ENCODE measurements at places on chromosomes 4 and X.

GRCh38 chr4:157220371-157220881, at the start of gene GRIA2:
TSS of gene GRIA2 (plus strand) at chr4:157220728. CDS start at chr4:157221043, 315 bp downstream.
- no peak for DNase-seq

DNA sequence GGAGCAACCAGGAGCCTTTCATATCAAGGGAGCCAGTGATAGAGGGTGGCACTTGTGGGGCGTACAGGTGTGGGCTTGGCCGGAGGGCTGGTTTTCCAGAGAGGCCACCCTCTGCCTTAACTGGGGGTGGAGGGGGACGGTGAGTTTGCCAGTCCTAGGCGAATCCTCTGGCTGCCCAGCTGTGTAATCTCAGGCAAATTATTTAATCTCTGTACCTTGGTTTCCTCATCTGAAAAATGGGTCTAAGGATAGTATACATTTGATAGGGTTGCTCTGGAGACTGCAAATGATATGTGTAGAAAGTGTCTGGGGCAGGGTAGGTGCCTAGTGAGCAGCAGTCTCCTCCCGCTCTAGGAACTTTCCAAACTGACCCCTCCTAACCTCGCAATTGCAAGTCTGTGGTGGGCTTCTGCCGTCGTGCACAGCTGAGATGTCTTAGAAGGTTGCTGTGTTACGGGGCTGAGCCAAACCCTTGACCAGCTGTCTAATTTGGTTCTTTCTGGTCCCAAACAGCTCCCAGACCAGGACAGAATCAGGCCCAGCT, 3.8 kb upstream of the CXCR3 start:
- no peak for DNase-seq

GRCh38 chr4:182593864-182594263, 323.3 kb downstream of the DCTD start:
- peak; percentile 87 for DNase-seq

- DNase-seq, result no peak
These were observed 374.2 kb downstream of the SH2D1A start for GRCh38 chrX:124720532-124720931.

GRCh38 chr4:4857809-4858508, 1.5 kb upstream of the MSX1 start:
- no peak for DNase-seq

- DNase-seq, result no peak
These were observed 236.7 kb upstream of the MAB21L2 start for GRCh38 chr4:150345207-150345744.

GRCh38 chrX:31266203-31267076, 194.6 kb upstream of the FTHL17 start:
- no peak for DNase-seq

DNA sequence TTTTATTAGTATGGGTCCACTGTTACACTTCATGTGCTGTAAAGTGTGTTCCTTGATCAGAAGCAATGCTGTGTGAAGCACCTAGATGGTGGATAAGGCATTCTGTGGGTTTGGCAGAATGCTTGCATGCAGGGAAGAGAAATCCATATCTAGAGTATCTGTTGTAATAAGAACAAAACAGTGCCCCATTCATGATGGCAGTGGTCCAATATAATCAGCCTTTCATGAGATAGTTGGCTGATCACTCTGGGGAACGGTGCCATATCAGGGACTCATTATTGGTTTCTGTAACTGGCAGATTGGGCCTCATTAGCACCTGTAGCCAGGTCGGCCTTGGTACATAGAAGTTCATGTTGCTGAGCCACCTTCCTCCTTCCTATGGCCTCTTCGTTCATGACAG, 28.7 kb downstream of the STIM2 start:
- DNase-seq, result no peak

DNA sequence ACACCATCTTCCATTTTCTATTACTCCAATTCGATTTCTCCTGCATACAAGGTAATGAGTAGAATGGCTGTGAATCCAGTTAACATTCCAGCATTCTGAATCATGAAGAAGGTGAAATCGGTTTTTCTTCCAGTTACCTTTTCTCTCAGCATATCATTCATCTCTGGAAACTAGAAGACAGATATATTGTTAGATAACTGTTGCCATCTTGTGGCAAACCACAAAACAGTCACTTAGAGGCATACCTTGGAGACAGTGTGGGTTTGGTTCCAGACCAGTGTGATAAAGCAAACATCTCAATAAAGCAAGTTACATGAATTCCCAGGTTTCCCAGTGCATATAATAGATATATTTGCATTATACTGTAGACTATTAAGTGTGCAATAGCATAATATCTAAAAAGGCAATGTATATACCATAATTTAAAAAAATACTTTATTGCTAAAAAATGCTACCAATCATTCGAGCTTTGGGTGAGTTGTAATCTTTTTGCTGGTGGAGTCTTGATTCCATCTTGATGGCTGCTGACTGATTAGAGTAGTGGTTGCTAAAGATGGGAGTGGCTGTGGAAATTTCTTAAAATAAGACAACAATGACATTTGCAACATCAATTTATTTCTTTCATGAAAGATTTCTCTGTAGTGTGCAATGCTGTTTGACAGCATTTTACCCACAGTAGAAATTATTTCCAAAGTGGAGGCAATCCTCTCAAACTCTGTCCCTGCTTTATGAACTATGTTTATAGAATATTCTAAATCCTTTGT, 82.1 kb downstream of the SLC39A8 start:
- DNase-seq, result peak; percentile 25

DNA sequence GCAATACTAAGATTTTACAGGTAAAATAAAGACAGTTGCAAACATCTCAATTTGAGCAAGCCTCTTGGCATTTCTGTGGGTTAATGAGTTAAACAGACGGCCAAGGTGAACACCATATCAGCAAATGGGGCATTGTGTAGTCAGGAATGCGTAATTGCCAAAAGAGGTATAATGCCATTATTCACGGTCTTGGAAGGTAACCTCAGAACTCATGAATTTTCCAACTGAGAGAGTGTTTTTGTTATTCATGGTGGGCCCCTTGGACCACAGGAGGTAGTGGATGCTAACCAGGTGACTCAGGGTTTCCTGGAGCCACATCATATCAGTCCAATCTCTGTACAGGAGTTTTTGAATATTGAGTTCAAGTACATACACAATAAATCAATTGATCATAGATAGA, 368.0 kb upstream of the TECRL start:
- no peak for DNase-seq

DNA sequence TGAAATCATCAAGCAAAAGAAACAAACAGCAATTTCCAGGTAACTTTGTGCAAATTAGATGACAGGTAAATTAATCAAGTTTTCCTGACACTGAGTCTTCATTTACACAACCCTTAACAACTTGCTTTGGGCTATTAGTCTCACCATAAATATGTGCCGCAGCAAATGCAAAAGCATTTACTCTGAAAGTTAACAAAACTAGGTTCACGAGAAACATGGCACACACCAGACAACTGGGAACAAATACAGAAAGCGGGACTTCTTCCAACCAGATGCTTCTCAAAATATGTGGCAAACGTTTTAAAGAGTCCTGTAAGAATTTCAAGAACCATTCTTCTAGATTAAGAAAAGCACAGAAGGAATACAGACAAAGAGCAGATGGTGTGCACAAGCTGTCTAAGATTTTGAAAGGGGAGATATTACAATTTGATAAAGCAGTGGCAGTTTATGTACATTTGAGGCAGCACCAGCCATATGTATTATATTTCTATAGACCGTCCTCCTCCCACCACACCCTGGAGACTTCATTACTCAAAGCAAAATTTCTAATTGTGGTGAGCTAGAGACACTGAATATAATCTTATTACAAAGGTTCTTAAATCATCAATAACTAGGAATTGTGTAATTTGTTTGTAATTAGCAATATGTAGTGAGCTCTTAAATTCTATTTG, 192.5 kb upstream of the ADAMTS3 start:
- no peak for DNase-seq

DNA sequence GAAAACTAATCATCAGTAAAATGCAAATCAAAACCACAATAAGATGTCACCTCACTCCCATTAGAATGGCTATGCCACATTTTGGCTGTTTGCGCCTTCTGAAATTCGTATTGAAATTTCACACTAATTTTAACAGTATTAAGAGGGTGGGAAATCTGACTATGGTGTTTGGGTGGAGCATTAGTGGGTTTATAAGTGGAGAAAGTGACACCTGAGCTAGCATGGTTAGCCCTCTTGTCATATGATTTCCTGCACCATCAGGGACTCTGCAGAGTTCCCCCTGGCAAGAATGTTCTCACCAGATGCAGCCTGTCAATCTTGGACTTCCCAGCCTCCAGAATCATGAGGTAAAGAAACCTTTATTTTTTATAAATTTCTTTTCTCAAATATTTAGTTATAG, 31.6 kb upstream of the BRWD3 start:
- no peak for DNase-seq

- no peak for DNase-seq
These were observed 56.7 kb downstream of the RAPGEF2 start for GRCh38 chr4:159159611-159160010.

GRCh38 chr4:18961266-18961665, 939.7 kb upstream of the LCORL start:
- DNase-seq, result no peak

DNA sequence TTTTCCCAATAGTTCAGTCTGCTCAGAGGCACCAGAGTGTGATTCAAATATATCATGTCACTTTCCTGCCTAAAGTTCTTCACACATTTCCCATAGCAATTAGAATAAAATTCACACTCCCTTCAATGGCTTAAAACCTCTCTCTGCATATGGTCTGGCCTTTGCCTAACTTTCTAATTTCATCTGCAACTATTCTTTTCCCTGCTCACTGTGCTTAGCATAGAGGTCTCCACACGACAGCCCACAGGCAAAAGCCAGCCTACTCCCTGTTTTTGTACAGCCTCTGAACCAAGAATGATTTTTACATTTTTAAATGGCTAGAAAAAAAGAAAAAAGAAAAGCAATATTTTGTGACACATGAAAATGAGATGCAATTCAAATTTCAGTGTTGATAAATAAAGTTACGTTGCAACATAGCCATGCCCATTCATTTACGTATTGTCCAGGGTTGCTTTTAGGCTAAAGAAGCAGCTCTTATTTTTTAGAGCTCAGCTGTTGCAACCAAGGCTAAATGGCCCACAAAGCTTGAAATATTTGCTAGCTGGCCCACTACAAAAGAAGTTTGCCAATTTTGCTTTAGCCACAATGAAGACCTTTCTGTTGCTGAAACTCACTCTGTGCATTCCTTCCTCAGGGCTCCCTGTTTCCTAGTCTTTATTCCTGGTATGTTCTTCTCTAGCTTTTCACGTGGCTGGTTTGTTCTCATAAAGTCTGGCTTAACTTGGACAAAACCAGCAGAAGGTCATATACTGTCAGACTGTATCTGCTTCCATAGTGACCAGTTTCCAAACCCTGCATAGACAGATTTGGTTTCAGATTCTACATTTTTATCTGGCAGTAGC, 26.6 kb upstream of the IRF2 start:
- no peak for DNase-seq

- no peak for DNase-seq
These were observed 38.8 kb downstream of the GRIA3 start for GRCh38 chrX:123222920-123223319.

DNA sequence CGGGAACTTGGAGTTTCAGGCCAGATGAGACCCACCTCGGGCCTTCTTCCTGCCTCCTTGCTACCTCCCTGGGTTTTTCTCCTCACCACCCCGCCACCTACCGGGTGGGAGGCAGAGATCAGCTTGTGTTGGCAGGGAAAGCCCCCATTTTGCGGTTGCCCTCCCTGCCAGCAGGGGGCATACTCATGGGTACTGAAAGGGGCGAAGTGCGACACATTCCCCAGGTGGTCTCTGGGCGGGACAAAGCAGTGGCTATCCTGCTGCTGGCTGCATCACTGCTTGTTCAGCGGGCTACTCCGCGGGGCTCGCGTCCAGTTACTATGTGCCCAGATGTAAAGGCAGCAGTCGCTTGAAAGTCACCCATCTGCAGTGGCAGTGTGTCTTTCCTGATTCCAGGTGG, 330.3 kb downstream of the PDHA2 start:
- DNase-seq, result no peak

GRCh38 chrX:94743478-94743877, 1069.5 kb downstream of the FAM133A start:
- no peak for DNase-seq

GRCh38 chr4:72918362-72918761, 151.2 kb downstream of the COX18 start:
- no peak for DNase-seq

GRCh38 chr4:151692821-151693673, 67.8 kb downstream of the GATB start:
- no peak for DNase-seq

DNA sequence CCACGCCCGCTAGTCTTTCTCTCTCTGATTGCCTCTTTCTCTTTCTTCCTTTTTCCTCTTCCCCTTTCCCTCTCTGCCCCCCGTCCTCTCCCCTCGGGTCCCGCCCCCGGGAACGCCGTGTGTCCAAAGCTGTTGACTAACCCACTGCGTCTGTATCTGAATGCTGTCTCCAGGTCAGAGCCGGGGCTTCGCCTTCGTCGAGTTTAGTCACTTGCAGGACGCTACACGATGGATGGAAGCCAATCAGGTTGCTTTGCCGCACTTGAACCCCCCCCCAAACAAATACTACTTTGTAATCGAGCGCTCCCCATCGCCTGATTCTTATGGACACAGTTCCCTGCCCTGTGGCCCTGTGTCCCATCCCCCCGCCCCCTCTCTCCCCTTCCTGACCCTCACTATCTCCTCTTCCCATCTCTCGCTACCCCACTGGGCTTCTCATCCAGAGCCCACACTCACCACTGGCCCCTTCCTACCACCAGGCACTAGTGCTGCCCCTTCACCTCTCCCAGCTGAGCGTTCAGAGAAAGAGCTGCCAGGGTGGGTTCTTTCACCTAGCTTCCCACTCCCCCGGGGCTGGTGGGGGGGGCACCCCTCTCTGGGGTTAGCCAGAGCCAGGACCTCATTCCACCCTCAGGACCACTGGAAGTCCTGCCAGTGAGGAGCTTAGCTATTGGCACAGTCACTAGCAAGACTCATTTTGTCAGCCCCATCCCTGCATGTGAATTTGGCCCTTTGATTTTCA, 18.6 kb upstream of the UBA1 start:
- DNase-seq, result no peak

- no peak for DNase-seq
These were observed 24.2 kb downstream of the HAUS3 start for GRCh38 chr4:2217726-2218125.

DNA sequence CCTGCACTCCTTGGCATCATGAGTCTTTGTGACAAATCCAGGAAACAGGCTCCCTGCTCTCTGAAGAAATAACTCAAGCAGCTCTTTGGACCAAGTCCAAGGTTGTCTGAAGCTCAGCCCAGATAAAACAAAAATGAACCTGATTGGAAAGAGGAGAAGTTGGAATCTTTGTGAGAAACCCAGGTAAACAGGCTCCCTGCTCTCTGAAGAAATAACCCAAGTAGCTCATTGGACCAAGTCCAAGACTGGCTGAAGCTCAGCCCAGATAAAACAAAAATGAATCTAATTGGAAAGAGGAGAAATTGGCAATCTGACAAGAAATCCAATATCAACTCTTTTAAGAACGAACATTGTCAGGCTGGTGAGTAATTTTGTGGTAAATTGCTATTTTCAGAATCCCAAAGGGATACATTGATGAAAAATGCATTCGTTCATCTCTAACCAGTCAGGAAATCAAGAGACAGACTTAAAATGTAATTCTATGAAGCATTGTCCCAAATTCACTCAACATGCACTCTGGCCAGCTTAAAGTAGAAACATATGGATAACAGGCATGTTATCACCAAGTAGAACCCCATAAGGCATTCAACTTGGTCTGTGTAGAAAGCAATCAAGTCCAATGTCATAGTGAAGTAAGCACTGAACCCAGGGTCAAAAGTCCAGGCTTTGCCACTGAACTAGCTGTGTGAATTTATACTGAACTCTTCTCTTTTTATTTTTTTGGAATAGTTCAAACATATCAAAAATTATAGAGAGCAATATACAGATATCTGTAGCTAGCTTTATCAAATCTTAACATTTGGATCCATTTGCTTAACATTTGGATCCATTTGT, 16.8 kb upstream of the NFXL1 start:
- DNase-seq, result no peak

Measured in glomerular endothelial cell (primary cell).